Suprapubic skin (tissue), 4 donors: ENCODE measurements at places on chromosomes 2 and 18. TPM values are rescaled to one million over a fixed set of nuclear protein-coding genes. Genes with fewer than 3 reads are reported as not detected.

DNA sequence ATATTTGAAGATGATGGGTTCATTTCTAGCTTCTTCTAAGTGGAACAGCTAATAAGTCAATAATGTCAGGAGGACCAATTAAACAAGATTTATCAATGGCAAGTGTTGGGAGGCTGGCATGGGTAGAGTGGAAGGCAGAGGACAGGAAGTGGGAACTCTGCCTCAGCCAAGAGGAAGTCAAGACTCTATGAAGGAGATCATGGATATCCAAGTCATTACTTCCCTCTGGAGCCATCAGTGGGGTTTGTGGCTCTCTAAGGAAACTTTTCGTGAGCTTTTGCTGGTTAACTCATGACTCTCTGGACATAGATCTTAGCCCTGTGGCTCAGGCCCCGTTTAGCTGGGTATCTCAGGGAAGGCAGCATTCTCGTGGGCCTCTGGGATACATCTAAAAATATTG is 410.4 kb upstream of the ID2 start:
- no peak for DNase-seq

GRCh38 chr2:46547223-46548102 is 68.1 kb downstream of the TMEM247 start:
- no peak for DNase-seq

RNF125 gene
- total RNA-seq: 13.4 TPM

GRHL1 gene
- 112 TPM for total RNA-seq

- DNase-seq: no peak
Observed at GRCh38 chr2:182870227-182870626, 3.8 kb upstream of the FRZB start.

GRCh38 chr2:71240794-71241193 is 13.9 kb upstream of the PAIP2B start:
- no peak for DNase-seq

SKOR2 gene
- total RNA-seq: not detected

SERPINB3 gene
- 24.8 TPM for total RNA-seq

DNA sequence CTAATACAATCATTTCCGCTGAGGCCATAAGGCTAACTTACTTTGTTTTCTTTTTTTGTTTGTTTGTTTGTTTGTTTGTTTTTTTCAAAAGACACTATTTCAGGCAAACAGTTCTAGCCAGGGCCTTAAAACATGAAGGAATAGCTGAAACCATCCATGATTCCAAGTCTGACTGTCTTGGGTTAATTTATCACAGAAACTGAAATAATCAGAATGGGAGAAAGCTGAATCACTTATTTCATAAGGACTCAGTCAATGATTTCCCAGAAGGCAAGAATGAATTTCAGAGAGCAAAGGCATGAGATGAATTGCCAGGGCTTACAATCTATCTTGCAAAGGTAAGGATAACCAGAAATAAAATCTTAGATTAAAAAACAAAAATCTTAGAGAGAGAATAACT is 1315.1 kb downstream of the SUCLG1 start:
- DNase-seq: no peak

GRCh38 chr2:209472871-209473270 is 49.0 kb downstream of the MAP2 start:
- DNase-seq: no peak

DNA sequence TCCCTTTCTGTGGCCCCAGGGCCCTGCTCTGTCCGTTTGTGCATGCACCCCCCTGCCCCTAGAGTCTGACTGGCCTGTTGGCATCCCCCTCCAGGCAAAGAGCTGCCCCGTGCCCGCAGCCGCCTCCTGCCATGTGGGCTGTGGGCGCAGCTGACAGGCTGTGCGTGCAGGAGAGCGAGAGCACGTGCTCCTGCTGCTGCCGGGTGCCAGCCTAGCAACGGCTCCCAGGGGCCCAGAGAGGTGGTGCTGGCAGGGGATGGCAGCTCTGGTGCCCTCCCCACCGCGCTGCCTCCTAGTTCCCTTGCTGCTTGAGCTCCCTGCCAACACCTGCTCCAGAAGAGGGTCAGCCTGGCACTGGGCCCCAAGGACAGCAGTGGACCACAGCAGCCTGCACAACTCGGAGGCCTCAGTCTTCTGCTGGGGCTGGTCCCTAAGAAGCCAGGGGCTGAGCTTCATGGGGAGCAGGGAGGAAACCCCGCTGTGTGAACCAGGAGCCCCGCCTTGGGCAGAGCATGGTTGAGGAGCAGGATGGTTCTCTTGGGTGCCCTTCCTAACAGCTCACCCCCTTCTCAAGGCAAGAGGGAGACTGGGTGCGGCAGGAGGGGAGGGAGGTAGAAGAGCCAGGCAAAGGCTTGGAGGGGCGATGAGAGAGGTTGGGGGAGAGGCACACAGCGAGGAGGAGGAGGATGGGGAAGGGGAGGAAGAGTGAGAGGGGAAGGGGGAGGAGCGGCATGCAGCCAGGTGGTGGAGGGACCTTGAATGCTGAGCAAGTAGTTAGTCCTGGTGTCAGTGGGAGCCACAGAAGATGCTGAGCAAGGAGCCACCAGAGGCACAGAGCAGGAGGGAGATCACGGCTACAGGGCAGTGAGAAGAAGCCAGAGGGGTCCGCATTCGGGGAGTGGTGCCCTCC is 23.8 kb upstream of the PTMA start:
- no peak for DNase-seq

DNA sequence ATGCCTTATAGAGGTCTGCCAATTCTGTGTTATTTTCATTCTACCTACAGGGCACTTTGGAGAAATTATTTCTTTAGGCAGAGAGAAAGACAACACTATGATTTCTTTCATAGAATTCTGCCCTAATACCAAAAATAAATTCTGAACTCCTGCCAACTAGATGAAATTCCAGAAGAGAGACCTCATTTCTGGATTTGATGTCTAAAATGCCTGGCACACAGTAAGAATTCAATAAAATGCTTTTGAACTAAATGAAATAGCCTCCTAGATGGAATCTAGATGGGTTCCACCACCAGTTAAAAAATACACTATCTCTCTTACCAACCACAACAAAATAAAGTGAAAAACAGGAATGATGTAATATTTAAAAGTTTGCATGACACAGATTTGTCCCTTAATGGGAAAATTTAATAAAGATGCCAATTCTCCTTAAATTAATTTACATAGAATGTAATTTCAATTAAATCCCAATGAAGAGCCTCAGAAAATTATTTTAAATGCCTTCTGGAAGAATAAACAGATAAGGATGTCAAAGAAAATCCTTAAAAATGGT is 75.0 kb downstream of the OSBPL1A start:
- no peak for DNase-seq

PSMG2 gene
- total RNA-seq: 66.3 TPM

GRCh38 chr2:8710951-8711350 is 29.1 kb downstream of the ID2 start:
- no peak for DNase-seq

GRCh38 chr2:133248264-133248663 is 320.0 kb downstream of the NCKAP5 start:
- DNase-seq: no peak

GRCh38 chr18:825891-826585 is 14.0 kb upstream of the YES1 start:
- no peak for DNase-seq

DNA sequence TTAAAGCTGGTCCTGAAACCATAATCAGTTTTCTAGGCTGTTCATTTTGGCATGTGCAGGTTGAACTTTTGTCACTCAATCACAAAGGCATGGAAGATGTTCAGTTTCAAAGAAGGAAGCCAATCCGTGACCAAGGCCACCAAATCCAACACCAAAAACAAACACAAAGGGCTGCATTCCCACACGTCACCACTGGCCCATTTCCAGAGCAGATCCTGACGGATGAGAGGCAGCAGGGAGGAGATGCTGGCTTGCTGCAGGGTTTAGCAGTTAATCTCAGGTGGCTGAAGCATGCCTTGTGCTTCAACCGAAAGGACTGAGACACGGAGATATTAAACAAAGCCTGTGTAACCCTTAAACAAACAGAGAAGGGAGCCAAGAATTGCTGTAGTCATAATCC is 191.9 kb upstream of the CTAGE1 start:
- peak; percentile 63 for DNase-seq

ADAM23 gene
- 0.47 TPM for total RNA-seq

MAPK4 gene
- total RNA-seq: 1.9 TPM

DNA sequence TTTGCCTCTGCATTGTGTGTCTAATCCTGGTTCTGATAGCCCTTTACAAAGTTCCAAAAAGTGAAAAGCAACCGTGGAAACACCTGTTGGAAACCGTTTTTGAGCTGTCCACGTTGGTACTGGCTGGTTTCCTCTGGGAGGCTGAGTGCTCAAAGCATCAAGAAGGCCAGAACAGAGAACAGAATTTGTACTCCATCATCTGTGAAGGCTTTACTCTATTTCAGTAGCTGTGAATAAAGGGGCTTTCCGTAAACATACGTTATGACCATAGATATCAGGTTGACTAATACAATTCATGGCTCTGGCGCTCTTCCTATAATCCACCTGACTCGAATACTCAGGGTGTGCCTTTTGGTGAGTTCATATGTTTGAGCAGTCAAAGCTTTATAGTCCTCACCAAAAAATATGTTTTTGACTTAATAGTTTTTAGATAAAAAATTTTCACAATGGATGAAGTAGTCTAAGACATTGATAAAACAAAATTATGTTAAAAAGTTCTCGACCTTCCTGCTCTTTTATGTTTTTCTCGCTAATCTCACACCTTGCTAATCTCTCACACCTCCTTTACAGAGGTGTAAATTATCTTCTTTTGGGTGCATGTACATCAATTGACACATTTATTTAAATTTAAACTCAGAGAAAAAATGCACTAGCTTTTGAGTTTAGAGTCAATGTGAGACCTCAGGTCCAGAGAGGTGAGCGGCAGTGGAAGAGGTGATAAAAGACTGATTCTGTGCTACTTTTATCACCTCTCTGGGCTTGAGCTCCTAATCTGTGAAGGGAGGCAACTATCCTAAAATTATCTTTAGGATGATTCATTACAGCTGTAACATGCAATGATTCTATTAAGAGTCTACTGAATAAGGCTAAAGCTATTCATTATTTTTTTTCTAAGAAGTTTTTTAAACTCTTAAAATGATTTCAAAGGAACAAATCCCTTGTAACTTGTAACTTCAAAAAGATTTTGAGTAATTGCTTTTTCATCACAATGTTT is 65.3 kb downstream of the CXCR4 start:
- DNase-seq: no peak

GRCh38 chr2:78024996-78025395 is 502.8 kb upstream of the LRRTM4 start:
- no peak for DNase-seq
